Progenitor cell of endocrine pancreas (in vitro differentiated cells): ENCODE measurements at places on chromosomes 3 and 15.

DNA sequence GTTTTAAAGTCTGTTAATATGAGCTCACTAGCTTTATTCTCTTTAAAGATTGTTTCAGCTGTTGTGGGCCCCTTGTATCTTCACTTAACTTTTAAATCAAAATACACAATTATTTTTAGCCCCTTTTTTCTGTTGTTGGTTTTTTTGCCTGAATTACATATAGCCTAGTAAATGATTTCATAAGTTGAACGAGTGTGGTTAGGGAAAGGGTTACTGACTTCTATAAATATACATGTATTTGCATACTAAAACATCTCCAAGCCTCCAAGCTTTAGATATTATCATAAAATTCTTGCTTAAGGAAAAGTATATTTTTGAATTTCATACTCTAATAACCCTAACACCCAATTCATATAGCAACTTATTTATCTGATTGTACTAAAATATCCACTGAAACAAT lies 73.2 kb upstream of the ARL6 start:
- no peak for DNase-seq

DNA sequence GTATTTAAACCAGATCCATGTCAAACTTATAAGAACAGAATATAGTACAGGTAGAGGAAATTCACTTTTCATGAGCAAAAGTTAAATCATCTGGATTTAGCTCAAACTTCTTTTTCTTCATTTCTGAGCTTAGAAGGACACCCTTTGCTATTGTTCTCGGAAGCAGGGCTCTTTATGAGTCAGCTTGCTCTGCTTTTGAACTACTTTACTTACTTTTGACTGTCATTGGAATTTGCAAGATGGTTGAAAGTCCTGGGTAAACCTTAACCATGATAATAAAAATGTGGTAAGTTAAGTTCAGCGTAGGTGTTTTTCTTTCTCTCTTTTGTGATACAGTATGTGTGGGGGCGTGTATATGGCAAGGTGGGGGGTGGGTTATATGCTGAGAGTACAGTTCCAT lies 312.7 kb upstream of the DPH6 start:
- DNase-seq, result no peak

DNA sequence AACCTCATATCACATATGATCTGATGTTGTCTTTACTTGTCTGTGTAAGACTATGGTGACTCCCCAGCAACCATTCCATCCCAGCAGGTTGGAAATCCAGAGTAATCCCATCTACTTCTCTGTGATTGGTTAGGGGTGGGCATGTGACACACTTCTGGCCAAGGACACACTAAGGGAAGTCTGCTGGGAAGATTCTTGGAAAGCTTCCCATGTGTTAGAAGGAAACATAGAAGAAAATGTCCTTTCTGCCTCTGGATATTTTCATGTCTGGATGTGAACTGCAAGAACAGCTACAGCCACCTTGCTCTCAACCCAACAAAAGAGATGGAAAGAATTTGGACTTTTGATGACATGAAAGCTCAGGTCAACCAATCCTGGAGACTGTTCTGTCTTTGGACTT lies 2.6 kb upstream of the UBE2Q2 start:
- DNase-seq, result no peak

- no peak for DNase-seq
These were observed 8.3 kb downstream of the SEMA3G start for GRCh38 chr3:52436500-52437149.

DNA sequence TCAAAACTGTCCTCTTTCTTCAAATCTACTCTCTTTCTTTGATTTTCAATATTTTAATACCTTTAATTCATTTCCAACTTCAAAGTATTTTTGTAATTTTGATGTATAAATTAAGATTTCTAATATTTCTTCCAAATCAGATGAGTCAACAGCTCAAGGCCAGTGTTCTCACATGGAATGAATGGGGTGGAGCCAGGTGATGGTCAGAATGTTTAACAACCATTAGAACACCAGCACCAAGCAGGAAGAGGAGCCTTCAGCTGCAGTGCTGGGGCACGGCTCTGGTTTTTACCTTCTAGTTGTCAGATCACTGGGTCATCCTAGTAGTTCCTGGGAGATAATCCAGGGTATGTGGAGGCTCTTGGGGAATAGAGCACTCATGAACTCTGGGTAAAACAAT lies 494.5 kb upstream of the PDZRN3 start:
- DNase-seq, result no peak

DNA sequence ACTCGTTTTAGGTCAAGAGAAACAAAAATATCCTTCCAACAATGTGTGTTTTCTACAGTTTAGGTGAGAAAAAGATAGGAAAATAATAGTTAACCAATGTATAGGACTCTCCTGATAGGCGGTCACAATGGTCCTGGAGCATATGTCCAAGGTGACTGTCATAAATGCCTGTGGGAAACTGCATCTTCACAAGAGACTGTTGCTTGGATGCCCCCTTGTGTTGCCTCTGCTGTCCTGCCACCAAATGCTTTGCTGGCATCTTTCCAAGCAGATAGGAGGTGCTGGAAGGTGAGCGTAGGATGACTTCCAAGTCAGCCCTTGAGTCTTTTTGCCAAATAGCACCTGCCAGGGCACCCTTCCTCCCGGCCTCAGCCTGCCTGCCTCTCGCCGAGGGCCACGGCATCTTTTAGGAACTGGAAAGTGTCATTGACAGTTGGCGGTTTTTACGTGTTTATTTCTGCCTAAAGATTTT lies 24.1 kb upstream of the SACM1L start:
- DNase-seq, result no peak

DNA sequence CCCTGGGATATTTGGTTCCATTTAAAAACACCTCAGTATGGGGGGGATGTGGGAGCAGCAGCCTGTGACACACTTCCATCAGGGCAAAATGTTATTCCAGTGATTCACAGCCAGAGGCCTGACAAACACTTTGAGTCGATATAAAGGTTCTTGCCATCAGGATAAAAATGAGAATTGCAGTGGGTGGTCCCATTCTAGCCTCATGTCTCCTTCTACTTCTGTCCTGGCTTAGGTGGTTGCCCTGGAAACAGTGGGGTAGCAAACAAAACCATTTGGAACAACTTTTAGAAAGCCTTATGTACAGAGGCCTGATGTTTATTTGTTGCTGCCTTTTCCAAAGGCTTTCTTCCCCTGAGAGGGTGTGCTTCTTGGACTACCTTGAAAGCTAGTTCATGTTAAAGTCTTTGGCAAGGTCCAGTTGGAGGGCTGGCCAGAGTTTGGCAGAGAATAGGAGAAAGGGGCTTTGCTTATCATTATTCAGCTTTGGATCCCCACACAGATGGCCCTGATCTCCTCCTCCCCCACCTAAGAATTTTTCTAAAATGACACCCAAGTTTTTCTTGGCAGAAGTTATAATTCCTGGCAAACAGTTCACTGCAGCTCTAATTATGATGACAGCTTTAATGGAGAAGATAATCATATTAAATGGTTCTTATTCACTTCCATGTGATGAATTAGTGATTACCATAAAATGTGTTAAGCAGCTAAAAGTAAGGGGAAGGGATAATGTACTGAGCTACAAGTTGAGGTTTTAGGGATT lies 84.2 kb upstream of the ZNF280D start:
- no peak for DNase-seq

DNA sequence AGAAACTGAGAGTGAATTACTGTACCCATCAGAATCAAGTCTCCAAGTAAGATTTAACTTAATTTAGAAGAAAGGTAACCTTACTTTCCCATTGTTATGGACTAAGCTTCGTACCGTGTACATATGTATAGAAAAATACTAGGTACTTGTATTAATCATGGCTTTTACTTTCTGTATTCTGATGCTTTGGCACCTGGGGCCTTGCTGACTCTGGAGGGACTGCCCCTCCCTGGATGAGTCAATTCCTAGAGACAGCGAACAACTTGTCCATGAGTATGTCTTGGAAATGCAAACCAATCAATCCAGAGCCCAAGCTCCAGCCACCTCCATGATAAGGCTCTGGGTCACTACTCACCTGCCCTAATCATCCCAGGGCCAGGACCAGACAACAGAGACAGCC lies 50.0 kb upstream of the DGKG start:
- DNase-seq, result no peak

DNA sequence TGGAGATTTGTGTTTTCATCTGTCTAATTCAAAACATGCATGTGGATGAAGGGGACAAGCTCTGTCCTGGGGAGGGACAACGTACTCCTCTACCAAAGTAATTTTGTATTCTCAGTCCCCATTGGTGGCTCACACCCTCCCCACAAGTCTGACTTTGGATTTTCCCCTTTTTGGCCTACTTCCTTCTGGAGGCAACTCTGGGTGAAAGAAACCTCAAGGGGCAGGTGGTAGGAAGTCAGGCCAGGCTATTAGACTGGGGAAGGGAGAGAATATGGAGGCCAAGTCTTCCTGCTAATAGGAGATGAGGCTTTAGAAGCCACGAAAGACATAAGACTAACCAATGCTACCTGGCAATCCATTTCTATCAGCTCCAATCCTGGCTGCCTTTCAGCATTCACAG lies 124.9 kb upstream of the RASGRP1 start:
- DNase-seq, result no peak

- DNase-seq, result no peak
These were observed 19.9 kb downstream of the TTC21A start for GRCh38 chr3:39127269-39127907.

DNA sequence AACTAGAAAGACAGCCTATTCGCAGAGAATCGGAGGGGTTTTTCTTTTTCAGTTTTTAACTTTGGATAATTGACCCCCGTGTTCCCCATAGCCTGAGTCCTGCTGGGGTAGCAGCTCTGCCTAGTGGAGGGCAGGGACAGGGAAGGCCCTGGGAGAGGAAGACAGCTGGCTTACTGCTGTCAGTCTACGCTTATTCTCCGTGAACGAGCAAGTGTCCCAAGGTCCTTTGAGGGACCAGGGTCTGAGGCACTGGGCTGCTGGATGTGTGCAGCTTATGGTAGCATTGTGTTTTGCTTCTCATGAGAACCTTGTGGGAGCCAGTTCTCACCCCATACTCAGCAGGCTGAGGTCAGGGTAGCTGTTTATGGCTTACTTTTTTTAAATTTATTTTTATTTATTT lies 3.0 kb downstream of the LIMD1 start:
- no peak for DNase-seq

GRCh38 chr3:120129718-120130513 lies 35.7 kb upstream of the GSK3B start:
- DNase-seq, result no peak

GRCh38 chr3:39086144-39086543 lies 21.3 kb downstream of the GORASP1 start:
- DNase-seq, result no peak

GRCh38 chr3:125054449-125055329 lies 1.1 kb downstream of the HEG1 start:
- no peak for DNase-seq

GRCh38 chr15:48358229-48359152 lies 27.3 kb downstream of the DUT start:
- no peak for DNase-seq

DNA sequence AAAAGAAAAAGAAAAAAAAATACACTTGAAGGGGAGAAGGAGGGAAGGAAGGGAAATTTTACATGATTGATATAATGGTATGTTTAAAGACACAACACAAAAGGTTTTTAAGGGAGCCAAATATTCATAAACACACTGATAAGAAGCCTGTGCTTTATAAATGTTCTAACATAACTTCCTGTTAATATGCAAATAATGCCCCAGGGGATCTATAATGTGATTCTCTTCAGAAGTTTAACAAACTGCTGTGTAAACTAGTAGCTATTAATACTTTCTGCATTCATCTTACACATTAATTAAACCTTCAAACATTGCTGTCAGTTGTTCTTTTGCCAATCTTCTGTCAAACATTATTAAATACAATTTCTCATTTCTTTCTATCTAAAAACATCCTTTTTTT lies 231.6 kb downstream of the TJP1 start:
- DNase-seq, result no peak

DNA sequence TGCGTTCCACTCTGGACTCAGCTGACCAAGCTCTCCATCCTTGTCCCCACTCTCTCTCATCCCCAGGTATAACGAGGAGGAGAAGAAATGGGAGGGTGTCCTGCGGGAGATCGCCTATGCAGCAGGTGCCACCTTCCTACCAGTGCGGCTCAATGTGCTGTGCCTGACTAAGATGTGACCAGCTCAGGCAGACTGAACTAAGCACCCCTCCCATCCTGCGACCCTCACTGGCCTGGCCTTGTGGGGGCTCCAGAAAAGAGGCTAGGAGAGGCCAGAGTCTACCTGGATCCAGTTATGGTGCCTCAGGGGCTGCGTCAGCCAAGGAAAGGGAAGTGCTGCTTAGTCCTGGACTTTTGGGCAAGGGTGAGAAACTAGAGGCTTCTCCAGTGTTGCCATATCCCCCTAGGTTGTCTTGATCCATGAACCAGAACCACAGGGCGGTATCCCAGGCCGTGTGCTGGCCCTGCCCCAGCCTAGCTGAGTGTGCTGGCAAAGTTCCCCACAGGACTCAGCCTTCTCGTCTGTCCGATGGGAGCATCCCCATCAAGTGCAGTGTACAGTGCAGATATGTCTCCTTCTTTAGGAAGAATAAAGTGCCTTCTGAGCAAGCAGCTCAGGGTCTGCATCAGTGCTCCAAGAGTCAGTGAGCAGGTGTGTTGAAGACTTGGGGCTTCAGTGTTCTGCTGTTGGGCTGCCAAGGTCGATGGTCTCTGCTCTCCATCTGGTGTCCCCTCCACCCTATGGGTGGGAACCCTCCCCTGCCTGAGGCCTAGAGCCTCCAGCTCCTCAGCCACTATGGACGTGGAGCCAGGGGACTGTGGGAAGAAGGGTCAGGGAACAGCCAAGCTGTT lies 6.7 kb downstream of the KLHL40 start:
- no peak for DNase-seq

GRCh38 chr3:124157748-124158147 lies 165.8 kb upstream of the ROPN1 start:
- DNase-seq, result no peak

- DNase-seq, result no peak
These were observed 1.6 kb downstream of the INSYN1 start for GRCh38 chr15:73751511-73751898.

GRCh38 chr3:10192953-10193691 lies 28.4 kb downstream of the IRAK2 start:
- DNase-seq, result no peak

DNA sequence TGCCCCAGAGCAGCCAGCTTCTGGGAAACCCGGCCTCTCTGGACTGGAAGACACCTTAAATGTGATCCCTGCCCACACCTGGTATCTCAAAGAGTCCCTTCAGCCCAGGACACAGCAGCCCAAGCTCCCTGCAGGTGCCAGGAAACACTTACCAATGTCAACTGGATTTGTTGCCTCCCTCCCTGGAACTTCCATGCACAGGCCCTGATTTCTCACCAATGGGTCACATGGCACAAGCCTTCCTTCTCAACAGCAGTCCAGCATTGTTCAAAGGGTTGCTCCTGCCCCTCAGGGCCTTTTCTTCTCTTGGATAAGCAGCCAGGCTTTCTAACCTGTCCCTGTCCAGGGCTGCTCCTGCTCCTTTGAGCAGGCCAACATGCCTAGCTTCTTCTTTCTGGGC lies 31.6 kb downstream of the ANP32A start:
- no peak for DNase-seq
